Activated T-cell treated with anti-CD3 and anti-CD28 coated beads for 24 hours (primary cell): ENCODE measurements at places on chromosomes 2 and 18.

DNA sequence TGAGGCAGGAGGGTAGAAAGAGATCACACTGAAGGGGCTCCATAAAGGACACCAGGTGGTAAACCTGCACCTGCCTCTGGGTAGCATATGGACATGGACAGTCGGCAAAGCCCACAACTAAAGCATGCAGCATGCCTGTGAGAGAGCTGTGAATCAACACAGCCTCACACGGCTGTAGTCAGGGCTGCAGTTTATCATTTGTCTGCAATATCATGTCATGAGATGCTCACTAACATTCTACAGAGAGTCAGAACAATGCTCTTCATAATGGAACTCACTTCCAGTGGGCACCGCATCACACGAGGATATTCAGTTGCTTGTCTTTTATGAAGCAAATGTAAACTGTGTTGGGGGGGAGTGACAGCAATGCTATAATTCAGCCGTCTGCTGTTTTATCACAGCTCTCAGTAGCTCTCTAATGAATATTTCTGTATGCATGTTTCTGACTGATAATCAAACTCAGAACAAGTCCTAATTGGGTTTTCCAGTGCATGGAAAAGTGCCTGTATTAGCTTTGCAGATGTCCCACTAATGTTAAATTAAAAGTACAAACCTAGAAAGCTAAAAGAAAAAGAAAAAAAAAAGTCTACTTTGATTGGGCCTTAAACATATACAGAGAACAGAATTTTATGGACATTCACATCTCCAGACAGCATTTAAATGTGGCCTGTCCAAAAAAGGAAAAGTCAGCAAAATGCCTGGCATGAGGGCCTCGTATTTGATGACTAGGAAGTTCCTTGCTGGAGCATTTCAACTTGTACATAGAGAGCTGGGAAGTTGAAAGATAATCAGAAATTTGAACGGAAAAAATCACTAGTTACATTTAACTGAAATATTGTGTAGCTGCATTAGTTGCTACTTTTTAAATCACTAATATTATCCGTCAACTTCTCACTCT lies 406.1 kb upstream of the SOX11 start:
- no peak for DNase-seq

DNA sequence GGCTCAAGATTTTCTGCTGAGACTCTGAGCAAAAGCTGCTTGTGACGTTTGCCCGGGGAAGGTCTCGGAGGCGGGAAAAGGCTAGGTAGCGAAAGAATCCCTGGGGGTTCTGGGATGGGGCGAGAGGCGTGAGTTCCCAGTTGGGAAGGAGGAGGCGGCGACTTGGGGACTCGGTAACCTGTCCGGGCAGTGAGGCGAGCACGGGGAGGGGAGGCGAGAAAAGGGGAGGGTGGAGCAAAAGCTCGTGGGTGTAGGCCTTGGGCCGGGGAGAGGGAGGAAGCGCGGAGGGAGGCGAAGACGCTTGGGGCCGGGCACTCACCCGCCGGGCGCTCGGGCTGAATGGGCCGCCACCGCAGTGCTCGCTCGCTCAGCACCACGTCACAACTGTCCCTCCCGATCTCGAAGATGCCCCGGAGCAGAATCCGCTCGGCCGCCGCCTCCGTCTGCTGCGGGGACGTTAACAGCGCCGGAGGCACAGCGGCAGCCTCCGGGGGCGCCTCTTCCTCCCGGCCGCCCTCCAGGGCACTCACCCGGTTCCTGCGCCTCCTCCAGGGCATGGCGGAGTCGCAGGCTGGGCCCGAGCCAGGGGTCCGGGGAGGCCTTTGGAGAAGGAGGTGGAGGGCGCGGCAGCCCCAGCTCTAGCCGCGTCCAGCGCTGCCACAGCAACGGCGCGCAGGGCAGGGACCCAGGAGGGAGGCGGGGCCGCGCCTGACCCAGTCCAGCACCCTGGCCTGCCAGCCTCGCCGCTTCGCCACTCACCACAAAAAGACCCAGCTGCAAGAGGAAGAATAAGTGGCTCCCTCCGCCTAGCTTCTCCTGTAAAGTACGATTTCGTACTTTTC lies at the start of gene CERKL:
Gene CERKL, minus strand, starts transcription at position 656 of the 842 bp plus-strand sequence. Its CDS starts 99 bp downstream, at position 557.
- no peak for DNase-seq

- DNase-seq, result no peak
These were observed 58.8 kb upstream of the CDC42EP3 start for GRCh38 chr2:37730037-37730818.

DNA sequence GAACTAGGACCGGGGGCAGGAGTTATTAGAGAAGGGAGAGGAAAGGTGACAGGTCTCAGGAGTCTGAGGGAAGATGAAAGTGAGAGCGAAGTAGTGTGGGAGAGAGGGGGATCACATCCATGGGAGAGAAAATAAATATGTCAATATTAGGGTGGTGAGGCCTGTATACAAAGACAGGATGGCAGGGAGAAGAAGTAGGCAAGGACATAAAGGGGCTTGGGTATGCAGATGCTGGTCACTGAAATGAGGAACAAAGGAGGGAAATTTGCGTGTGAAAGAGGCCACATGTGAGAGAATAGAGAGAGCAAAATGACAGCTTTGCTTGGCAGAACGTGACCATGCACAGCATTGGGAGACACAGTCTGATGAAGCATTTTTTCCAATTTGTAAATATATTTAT lies 13.6 kb downstream of the METAP1D start:
- no peak for DNase-seq

DNA sequence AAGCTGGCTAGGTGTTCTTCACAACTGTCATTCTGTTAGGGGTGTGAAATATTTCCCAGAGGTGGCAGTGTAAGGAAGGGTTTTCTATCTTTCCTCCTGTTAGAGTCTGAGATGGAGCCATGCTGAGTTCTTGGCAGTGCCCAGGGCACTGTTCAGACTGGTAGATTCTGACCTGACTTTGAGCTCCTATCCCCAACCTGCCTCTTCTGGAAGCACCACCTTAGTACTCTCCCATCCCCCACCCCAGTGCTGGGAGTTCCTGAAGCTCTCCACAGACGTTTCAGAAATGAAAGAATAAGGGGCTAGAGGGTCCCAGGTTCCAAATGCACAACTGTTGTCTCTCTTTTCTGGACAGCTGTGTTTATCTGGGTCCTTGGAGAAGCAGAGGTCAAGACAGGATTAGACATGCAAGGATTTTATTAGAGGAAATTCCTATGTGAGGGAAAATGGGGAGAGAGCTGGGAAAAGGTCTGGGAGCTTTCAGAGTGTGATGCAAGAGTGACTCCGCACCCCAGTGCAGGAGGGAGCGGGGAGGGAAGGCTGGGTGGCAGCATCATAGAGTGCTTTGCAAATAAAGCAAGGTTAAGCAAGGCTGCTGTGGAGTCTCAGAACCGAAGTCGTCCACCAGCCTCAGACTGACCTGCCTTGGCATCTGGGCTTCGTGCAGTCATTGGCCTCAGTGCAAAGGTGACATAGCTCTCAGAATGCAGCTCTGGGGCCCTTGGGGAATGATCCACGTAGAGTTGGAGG lies 75.5 kb downstream of the SLC4A3 start:
- DNase-seq, result no peak

- DNase-seq, result no peak
These were observed 124.8 kb downstream of the DTNA start for GRCh38 chr18:34834897-34835296.

DNA sequence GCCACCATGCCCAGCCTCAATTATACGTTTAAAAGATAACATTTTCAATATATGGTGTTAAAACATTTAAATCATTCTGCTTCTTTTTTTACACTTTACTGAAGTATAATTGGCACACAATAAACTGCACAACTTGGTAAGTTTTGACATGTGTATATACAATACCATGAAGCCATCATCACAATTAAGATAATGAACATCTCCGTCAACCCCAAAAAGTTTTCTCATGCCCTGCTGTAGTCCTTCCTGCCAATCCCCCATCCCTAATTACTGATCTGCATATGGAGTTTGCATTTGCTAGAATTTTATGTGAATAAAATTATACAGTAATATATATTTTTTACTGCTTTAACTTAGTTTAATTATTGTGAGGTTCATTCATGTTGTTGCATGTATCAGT lies 85.2 kb upstream of the RTN4 start:
- DNase-seq, result no peak

- DNase-seq, result no peak
These were observed 680.6 kb upstream of the FANCL start for GRCh38 chr2:58921676-58922075.

- no peak for DNase-seq
These were observed 405.5 kb downstream of the PARD3B start for GRCh38 chr2:204950695-204951346.

DNA sequence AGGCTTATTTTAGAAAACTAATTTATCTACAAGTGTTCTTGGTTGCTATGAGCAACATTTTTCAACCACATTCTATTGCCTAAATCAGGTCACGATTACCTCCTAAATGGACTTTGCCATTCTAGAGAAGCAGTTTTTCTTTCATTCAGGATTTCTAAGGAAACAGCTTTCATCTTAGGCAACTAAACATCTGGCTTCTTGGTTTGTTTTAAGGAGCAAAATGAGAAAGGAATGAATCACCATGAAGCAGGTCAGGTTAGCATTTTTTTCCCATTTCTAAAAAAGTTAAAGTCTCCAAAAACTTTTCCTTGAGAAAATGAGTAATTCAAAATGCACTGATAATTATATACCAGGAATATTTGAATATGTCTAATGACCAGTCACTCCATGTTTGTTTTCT lies 114.8 kb downstream of the GAREM1 start:
- no peak for DNase-seq

DNA sequence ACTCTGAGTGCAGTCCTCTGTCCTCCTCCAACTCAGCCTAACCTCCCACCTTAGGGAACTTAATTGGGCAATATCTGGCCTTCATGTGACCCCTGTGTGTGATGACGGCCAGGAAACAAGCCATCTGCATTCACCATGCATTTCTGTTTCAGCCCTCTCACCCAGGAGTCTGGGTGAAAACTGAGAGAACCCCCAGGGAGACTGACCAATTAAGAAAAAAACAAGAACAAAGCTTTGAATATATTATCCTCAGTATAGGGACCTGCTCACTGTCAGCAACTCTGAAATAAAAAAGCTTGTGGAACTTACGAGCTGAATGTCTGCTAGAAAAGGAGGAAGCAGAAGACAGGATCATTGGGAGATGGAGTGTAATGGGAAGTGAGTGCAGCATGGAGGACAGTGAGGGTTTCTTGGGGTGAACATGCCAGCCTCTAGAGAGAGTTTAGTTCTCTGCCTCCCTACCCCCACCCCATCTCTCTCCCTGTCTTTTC lies 9.5 kb downstream of the MAPRE2 start:
- DNase-seq, result no peak

DNA sequence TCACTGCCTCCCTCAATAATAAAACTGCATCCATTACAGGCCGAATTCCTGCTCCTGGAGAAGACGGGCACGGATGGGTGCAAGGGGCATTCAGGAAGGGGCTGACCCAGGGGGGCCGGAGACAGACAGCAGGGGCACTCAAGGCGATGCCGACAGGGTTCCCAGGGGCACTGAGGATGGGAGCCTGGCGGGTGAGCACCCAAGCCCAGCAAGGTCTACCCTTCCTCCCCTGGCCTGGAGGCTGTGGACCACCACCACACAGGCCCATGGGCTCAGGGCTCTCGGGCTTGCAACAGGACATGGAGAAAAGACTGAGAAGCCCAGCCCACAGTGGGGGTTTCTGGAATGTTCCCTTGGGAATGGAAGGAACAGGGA lies 104.7 kb upstream of the ODC1 start:
- no peak for DNase-seq

- DNase-seq, result peak; percentile 1
These were observed 146.1 kb upstream of the SESTD1 start for GRCh38 chr2:179410552-179411356.

DNA sequence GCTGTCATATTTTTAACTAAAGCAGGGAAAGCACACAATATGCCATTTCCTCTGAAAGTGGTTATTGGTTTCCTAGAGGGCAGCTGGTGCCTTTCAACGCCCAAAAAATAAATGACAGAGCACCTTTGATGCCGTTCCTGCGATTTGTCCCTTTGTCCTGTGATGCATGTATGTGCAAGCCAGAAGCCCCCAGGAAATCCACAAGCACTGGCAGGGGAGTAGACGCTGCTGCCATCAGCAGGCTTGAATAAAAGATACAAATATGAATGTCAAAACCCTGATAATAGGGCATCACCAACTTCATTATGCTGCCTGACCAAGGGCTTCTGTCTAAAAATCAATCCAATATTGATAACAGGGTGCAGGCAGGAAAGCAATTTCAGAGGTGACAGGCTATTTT lies 246.1 kb downstream of the FBXO15 start:
- no peak for DNase-seq

DNA sequence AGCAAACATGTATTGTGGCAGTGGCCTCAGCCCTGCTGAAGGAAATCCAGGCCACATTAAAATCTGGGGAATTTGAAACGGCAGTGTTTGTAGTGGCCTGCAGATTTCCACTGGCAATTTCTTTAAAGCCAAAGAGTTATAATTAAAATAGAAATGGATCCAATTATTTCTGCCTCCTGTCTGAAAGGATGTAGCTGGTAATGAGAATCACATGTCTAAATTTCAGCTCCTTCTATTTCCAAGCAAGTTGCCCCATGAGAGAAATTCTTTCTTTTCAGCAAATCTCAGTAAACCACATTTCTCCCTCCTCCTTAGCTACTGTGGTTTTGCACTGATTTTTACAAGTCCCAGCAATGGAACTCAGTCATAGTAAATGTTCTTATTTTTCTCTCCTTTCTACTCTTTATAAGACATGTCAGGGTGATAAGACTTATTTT lies 55.4 kb upstream of the ZNF396 start:
- no peak for DNase-seq

GRCh38 chr2:27471961-27472360 lies 17.6 kb downstream of the IFT172 start:
- no peak for DNase-seq

GRCh38 chr2:145740302-145740701 lies 1220.4 kb upstream of the ZEB2 start:
- DNase-seq, result no peak
